OCI-LY7 (cell line): ENCODE measurements at places on chromosomes 13 and 19. TPM values are rescaled to one million over a fixed set of nuclear protein-coding genes. Genes with fewer than 3 reads are reported as not detected.

DNA sequence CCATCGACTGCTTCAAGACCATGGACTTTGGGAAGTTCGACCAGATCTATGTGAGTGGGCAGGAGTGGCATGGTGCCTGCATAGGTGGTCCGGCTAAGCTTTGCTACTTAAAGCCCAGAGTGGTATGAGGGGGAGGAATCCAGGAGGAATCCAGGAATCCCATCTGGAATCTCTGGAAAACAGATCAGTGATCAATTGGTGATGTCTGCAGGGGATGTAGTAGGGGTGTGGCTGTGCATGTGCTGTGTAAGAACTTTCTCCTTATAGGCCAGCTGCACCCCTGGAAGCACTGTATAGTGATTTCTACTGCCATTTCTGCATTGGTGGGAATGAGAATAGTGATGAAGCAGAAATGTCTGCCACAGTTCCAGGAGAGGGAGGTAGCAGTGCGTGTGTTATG is 23.6 kb downstream of the PNPLA6 start:
- no peak for DNase-seq

DNA sequence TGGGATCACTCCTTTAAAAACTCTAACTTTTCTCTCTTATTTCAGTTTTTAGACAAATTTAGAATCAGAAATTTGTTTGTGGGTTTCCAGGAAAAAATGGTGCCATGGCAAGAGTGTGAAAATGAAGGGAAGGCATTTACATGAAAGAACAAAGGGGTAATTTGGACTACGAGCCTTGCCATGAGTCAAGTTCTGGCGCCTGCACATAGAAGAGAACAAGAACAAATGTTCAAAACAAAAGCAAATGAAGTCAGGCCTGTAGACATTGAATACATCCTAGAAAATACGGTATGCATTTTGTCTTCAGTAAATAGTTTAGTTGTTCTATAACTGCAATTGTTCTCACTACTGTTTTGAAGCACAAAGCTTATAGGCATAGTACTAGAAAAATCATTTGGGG is 1390.5 kb downstream of the EFNB2 start:
- no peak for DNase-seq

DNA sequence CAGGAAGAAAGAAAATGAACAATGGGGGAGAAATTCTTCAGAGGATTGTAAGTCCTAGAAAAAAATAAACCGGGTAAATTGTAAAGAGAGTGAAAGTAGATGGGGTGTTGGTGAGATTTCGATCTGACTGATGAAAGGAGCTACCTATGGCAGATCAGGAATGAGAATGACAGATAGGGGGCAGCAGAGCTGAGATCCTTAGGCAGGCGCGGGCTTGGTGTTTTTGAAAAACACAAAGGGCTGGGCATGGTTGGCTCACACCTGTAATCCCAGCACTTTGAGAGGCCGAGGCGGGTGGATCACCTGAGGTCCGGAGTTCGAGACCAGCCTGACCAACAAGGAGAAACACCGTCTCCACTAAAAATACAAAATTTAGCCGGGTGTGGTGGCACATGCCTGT is 1468.6 kb upstream of the SLC10A2 start:
- peak; percentile 0 for DNase-seq

DNA sequence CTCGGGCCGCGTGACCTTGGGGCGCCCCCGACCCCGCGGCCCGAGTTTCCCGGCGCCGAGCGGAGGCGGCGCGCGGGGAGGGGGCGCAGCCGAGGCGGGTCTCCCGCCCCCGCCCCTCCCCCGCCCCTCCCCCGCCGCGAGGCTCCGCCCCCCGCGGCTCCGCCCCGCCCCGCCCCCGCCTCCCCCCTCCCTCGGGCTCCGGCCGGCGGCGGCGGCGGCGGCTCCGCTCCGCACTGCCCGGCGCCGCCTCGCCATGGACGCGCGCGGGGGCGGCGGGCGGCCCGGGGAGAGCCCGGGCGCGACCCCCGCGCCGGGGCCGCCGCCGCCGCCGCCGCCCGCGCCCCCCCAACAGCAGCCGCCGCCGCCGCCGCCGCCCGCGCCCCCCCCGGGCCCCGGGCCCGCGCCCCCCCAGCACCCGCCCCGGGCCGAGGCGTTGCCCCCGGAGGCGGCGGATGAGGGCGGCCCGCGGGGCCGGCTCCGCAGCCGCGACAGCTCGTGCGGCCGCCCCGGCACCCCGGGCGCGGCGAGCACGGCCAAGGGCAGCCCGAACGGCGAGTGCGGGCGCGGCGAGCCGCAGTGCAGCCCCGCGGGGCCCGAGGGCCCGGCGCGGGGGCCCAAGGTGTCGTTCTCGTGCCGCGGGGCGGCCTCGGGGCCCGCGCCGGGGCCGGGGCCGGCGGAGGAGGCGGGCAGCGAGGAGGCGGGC is at the start of gene HCN2:
HCN2 (plus strand) TSS at position 189 of the 703 bp plus-strand sequence; CDS start at position 254, 65 bp downstream.
- DNase-seq, result no peak

DNA sequence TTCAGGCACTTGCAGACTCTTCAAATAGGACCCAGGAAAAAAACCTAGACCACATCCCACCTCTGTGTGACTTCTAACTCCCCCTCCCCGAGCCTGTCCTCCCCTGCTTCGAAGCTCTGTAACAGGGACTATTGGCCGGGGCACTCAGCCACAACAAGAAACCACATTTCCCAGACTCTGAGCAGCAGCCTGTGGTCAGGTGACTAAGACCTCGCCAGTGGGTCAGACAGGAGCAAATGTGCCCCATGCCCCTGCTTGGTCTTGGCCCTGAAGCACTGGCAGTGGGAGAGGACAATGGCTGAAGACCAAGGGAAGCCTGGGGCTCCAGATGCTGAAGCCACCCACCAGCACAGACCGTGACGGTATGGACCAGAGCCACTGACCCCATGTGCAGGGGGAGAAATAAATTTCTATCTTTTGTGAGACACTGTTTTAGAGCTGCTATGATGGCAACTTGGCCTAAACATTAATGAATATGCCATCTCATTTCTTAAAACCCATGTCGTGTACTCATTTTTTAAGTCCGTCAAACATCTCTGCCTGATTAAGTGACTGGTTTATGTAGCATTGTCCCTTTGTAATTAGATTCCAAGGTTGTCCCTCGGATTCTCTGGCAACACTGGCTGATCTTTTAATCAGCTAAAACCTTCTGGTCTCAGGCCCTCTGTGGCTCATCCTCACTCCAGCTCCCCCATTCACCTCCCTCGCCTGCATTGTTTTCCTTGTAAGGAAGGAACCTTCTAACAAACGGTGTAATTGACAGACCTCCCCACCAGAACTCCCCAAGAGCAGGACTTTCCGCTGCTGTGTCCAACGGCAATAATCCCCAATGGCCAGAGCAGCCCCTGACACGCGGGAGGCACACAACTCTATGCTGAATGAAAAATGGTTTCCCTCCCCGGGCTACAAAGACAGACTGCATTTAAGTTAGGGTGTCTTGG is 98.4 kb downstream of the STK24 start:
- peak; percentile 6 for DNase-seq

DNA sequence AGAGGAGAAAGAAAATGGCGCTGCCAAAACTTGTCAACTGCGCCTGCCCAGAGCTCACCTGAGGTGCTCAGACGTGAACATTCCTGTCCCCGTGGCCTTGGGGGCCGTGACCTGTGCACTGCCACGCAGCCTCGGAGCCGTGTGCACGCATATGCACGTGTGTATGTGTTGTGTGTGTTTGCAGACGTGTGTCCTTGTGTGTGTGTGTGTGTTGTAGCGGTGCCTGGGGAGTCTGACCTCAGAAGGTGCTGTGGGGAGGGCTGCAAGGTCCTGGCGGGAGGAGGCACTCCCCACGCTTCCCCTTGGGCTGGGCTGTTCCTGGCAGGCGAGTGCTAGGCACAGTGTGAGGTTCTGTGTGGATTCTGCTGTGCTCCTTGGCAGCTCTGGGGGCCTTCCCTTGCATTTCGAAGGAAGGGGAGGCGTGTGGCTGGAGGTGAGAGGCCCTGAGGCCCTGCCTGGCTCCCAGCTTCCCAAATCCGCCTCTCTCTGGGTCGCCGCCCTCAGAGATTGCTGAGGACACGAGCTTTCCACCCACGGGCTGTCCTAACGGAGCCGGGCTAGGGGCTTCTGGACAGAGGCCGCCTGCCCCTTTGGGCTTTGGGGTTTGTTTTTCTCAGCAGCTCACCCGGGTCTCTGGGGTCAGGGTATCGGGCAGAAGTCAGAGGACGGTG is 4.5 kb downstream of the BSG start:
- DNase-seq, result no peak

DNA sequence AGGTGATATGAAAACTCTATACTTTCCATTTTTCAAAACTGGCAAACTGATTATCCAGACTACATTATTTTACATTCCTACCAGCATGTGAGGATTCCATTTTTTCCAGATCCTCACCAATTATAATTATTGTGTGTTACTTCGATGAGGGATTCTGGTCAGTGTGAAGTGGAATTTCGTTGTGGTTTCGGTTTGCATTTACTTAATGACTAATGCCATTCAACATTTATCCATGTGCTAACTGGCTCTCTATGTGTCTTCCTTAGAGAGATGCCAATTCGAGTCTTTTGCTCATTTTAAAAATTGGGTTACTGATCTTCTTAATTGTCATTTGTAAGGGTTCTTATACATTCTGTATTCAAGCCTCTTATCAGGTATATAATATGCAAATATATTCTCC is 1551.3 kb upstream of the MIR17HG start:
- DNase-seq, result no peak

Gene MYO9B
- 144 and 150 TPM in 2 replicates for total RNA-seq

Gene RASL11A
- total RNA-seq, result 1.4 and 2.4 TPM in 2 replicates

Gene GAPDHS
- total RNA-seq, result not detected in 2 replicates
